ENCODE measurements at places on chromosomes 6 and 20.

DNA sequence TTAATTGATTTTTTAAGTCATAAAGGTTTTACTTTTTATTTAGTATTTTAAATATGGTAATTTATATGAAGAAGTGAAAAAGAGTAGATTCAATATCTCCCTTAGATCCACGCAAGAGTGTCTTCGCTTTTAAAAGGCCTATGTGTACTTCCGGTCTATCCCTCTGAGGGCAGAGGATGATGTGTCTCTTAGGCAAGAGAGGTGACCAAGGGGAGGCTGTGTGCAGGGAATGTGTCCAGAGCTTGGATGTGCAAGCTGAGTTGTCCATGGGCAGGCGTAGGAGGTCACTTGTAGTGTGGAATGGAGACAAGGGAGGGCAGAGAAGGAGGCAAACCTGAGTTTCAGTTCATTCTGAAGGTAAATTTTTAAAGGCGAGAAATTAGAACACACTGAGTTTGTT, 113.9 kb downstream of the CRYBG1 start:
- DNase-seq, result no peak

- no peak for DNase-seq
These were observed 37.1 kb downstream of the GSTA2 start for GRCh38 chr6:52726193-52726542.

GRCh38 chr6:98927534-98927933, 20.2 kb downstream of the FBXL4 start:
- DNase-seq, result no peak

DNA sequence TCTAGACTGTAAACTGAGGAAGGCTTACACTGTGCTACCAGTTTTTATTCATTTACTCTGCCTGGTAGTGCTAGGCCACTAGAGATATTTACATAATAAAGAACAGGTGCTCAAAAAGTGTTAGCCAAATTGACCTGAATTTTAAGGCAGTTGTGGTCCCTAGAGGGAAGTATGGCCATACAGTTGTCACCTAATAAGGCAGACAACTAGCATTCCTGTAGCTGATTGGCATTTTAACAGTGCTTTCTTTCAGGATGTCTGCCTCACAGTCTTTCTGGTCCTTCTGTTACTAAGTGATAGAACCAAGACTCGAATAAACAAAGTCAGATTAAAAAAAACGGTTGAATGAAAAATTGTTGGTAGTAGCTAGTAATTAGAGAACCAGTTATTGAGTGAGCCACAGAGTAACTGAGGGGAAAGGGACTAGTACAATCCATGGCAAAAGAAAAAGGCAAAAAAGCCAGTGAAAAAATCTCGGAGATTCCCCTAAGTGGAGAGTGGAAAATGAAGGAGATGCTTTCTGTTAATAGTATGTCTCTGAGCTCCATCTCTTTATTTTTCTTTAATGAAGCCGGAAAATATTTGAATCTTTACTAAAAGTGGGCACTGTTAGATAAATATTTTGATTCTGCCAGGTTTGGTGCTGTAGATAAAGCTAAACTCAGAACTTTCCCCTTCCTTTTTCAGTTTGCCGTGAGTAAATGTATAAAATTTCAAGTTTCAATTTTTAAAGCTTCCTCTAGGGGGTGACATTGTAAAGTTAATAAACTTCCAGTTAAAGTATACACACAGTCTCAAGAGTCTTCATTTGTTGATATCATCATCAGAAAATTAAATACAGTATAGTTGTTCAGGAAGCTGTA, 9.1 kb downstream of the VTA1 start:
- no peak for DNase-seq

GRCh38 chr6:141488488-141488887, 644.2 kb upstream of the GJE1 start:
- no peak for DNase-seq

- no peak for DNase-seq
These were observed 159.3 kb downstream of the CD83 start for GRCh38 chr6:14276667-14277404.

GRCh38 chr6:33768644-33769120, 20.2 kb downstream of the LEMD2 start:
- DNase-seq, result peak; percentile 29

- DNase-seq, result no peak
These were observed 54.6 kb upstream of the UBR2 start for GRCh38 chr6:42509256-42509655.

DNA sequence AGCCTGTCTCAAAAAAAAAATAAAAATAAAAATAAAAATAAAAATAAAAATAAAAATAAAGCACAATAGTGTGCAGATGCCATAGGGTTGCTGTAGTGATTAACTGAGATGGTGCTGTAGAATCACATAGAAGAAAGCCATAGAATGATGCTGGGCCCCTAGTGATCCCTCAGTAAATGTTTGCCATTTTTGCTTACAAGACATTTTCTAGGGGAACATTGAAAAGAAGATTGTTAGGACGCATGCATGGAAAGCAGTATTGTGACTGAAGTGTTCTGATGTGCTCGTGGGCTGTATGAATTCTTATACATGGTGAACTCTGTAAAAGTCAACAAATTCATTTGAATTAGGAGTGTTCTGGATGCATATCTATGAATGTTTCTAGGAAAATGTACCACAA, 22.0 kb upstream of the SAMD3 start:
- no peak for DNase-seq

GRCh38 chr6:37456816-37457560, 24.0 kb downstream of the CMTR1 start:
- DNase-seq, result no peak

DNA sequence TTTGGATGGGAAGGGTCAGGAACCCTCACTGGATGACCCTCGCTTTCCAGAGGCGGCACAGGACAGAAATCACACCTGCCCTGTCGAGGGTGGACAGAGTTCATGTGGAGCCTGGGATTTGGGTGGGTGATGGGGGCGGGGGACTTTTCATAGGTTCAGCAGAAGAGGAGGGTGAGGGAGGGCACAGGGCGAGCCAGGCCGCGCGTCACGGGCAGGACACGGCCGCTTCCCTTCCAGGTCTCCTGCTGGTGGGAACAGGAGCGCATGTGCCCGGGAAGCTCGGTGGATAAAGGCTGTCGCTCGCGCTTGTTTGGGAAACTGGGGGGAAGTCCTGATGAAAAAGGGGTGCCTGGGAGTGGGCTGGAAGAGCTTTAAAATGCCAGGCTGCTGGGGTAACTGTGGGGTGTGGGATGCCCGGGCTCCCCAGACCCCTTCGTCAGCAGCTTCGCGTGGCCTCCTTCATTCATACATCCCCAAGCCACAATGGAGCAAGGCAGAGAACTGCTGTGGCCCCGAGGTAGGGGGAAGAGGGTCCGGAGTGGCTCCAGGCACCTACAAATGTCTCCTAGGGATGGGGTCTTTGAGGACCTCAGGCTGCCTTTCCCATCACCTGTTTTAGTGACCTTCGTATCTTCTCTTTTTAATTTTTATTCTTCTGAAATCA, 102.2 kb downstream of the DACT2 start:
- DNase-seq, result no peak

GRCh38 chr6:169828176-169828575, 76.8 kb downstream of the ERMARD start:
- DNase-seq, result no peak

GRCh38 chr20:13995841-13996240, 525 bp downstream of the MACROD2 start:
- DNase-seq, result peak; percentile 26

DNA sequence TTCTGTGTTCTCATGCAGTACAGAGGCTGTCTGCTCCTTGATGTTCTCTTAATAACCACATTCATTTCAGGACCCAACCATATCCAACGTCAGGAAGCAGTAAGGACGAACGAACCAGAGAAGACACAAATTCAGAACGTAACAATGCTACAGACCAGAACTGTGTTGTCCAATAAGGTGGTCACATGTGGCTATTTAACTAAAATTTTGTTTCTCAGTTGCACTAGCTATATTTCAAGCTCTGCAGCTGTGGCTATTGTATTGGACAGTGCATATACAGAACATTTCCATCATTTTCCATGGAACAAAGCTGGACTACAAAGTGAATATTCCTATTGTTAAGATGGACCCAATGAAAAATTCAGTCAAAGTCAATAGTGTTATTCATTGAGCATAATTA, 27.0 kb downstream of the MAP7 start:
- DNase-seq, result no peak

DNA sequence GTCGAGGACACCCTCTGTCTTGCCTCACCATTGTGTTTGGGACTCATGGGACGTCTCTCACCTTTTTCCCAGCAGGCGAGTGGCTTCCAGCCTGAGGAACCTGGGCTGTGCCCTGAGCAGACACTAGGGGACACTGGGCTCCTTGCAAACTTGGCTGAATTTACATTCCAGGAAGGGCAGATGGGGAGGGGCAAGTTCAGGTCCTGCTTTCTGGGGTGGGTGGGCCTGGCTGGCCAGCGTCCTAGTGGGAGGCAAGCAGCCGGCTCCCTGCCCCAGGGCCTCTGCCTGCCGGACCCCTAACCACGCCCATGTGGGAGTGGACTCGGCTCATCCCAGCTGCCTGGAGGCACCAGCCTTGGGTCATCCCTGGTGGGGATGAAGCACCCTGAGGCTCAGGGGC, 48.2 kb upstream of the MLN start:
- DNase-seq, result no peak

GRCh38 chr6:147170269-147170668, 33.9 kb upstream of the STXBP5 start:
- DNase-seq, result no peak

DNA sequence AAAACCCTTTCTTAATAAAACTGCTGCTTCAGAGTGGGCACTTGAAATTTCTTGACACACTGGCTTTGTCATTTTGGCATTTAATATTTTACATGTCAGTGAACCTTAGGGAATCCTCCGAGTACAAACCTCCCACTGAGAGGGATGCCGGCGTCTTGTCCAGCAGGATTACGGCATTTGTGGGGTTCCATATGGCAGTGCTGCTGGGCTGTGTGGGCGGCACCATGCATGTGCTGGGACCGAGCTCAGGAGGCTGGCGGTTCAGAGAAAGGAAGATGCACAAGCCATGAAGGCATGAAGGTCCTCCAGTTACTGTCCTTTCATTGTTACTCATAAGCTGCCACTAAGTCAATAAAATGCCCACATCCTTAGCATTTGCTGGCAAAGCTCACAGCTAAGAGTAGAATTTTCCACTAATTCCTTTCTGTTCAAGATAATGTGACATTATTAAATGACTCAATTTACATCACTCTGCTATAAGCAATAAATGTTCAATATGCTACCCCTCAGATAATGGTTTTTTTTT, 61.4 kb downstream of the LY86 start:
- DNase-seq, result no peak

DNA sequence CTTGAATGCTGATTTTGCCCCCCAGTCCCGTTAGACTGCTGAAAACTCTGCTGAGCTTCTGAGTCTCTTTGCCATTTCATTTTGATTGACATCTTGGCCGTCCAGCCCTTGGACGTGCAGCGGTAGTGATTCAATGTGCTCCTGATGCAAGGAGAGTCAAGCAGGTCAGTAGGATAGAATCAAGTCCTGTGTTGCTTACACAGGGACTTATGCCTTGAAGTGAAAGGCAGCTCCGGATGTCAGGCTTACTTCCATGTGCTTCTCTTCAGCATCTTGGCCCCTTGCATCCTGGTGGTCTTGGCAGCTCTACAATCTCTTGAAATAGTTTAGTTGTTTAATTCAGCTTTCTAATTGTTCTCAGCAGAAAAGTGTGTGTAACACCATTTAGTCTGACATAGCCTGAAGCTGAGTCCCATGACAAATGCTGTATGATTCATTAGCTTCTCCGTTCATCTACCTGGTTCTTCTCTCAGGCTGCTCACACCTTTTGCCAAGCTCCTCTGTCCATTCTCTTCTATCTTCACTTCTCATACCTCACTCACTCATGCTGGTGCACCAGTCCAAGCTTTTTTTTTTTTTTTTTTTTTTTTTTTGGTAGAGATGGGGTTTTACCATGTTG, 76.0 kb downstream of the EZR start:
- no peak for DNase-seq

- DNase-seq, result no peak
These were observed 11.5 kb downstream of the DLGAP4 start for GRCh38 chr20:36317675-36318074.

GRCh38 chr20:61560361-61560853, 308.3 kb downstream of the CDH4 start:
- DNase-seq, result no peak

DNA sequence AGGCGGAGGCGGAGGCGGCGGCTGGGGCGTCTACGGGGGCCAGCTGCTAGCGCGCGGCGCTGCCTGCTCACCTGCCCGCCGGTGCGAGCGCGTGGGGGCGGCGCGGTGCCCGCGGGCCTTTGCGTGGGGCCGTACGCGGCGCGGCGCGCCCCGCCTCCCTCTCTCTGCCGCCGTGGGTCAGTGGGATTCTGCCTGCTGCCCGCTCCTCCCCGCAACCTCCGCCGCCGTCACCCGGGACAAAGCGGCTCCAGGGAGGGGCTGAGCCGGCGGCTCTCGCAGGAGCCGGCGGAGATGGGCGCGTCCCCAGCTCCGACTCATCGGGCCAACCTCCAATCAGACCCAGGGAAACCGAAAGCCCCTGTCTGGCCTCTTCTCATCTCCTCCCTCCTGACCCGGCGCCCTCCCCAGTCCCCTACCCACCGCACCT, at the start of gene RCAN2:
Gene RCAN2 (minus strand): TSS at position 249 of the 427 bp plus-strand sequence.
- DNase-seq, result peak; percentile 24

- DNase-seq, result no peak
These were observed 9.9 kb upstream of the RPS6KA2 start for GRCh38 chr6:166636934-166637333.

GRCh38 chr6:22852101-22852500, 282.7 kb downstream of the HDGFL1 start:
- DNase-seq, result no peak

- DNase-seq, result no peak
These were observed 64.1 kb downstream of the HMGN3 start for GRCh38 chr6:79170431-79170830.

GRCh38 chr20:49112596-49113274, 66.6 kb downstream of the CSE1L start:
- DNase-seq, result no peak

DNA sequence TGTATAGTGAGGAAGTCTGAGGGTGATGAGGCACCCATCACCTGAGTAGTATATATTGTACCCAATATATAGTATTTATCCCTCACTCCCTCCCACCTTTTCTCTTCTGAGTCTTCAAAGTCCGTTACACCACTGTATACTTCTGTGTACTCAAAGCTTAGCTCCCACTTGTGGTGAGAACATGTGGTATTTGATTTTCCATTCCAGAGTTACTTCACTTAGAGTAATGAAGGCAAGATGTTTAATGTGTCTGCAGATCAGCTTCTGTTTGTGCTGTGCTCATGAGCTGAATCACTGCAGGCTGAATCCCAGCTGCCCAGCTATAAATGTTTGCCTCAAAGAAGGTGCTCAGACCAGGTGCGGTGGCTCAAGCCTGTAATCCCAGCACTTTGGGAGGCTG, 139.3 kb upstream of the FOXA2 start:
- no peak for DNase-seq

DNA sequence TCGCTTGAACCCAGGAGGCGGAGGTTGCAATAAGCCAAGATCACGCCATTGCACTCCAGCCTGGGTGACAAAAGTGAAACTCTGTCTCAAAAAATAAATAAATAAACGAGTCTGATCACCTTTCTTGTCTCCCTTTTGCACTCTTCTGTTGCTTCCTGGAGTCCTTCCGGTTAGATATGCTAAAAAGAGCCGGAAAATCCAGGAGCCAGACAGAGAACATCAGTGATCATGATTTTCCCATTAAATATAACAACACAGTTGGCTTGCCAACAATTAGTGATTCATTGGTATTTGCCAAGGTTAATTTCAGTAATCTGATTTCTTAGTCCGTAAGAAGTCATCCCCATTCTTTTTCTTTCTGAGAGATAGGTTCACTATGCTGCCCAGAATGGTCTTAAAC, 3.7 kb upstream of the MCM3 start:
- no peak for DNase-seq

GRCh38 chr20:52747845-52748284, 224.3 kb upstream of the TSHZ2 start:
- DNase-seq, result no peak

- DNase-seq, result no peak
These were observed 21.9 kb downstream of the SAMD5 start for GRCh38 chr6:147530132-147531060.

Data from anterior cingulate cortex (tissue), 58 donors.